ENCODE measurements at places on chromosomes 2 and 18.

- no peak for DNase-seq
Measured at GRCh38 chr2:48583961-48584360, 33.7 kb upstream of the GTF2A1L start.

DNA sequence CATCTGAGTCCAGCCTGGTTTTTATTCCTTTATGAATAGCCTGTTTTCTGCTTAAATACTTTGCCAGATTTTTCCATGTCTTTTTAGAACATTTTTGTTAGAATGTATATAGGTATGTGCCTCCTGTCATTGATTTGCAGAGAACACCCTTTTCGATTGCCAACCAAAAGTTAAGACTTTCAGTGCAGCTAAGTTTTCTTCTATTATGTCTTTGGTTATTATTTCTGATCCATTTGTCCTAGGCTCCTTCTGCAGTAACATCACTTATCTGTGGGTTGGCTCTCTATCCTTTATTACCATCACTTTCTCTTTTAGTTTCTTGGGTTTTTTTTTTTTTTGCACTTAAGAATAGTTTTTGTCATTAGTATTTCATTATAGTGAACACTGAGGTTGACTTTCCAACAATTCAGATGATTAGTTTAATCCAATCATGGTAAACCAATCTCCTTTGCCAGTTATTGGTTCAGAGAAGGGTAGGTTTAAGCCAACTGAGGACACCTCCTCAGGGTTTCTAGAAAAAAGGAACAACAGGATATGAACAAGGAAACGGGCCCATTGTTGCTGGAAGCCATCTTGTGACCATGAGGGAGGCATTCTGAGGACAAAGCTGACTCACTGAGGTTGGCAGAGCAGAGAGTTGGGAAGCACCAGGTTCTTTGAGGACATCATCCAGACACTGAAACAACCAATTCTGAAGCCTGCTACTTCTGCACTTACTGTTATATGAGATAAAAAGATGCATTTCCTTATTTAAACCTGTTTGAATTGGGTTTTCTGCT lies 37.9 kb upstream of the GBX2 start:
- no peak for DNase-seq

DNA sequence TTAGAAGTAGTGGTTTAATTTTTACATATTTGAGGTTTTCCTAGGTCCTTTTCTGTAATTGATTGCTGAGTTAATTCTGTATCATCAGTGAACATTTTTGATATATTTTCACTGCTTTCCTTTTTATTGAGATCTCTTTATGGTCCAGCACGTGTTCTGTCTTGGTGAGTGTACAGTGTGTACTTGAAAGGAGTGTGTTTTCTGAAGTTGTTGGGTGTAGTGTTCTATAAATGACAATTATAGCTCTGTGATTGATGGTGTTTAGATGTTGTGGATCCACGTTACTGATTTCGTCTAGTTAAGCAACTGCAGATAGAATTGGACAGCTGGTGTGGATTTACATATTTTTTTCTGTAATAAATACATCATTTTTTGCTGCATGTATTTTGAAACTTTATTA lies 32.7 kb downstream of the AGFG1 start:
- DNase-seq = no peak

- DNase-seq = no peak
Measured at GRCh38 chr2:232300894-232301387, 77.6 kb upstream of the ALPP start.

- no peak for DNase-seq
Measured at GRCh38 chr2:169729274-169729605, 4.4 kb upstream of the KLHL23 start.

DNA sequence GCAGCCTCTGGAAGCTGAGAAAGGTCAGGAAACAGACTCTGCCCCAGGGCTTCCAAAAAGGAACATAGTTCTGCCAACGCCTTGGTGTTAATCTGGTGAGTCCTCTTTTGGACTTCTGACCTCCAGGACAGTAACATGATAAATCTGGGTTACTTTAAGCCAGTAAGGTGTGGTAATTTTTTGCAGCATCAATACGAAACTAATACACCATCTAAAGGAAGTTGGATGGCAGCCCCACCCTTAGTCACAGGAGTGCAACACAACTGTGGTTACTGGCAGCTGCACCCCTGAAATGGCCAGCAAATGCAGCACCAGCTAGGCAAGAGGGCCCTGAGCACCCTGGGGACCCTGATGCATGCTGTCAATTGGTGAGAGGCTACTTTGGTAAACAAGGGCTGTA lies 25.8 kb downstream of the CREG2 start:
- no peak for DNase-seq

GRCh38 chr18:14914771-14915170 lies 166.8 kb downstream of the ANKRD30B start:
- DNase-seq = no peak

DNA sequence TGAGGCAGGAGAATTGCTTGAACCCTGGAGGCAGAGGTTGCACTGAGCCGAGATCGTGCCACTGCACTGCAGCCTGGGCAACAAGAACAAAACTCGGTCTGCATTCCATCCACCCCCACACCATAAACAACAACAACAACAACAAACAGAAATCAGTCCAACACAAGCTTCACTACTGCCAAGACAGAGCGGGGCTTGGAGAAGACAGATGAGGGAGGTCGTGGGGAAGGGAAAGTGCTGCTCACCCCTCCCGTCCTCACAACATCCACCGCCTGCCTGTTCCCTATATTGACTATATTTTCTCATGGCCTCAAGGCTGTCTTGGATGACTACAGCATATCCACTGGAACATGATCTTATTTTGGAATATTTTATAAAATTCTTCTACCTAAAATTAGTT lies 137.6 kb upstream of the TTC39C start:
- no peak for DNase-seq

DNA sequence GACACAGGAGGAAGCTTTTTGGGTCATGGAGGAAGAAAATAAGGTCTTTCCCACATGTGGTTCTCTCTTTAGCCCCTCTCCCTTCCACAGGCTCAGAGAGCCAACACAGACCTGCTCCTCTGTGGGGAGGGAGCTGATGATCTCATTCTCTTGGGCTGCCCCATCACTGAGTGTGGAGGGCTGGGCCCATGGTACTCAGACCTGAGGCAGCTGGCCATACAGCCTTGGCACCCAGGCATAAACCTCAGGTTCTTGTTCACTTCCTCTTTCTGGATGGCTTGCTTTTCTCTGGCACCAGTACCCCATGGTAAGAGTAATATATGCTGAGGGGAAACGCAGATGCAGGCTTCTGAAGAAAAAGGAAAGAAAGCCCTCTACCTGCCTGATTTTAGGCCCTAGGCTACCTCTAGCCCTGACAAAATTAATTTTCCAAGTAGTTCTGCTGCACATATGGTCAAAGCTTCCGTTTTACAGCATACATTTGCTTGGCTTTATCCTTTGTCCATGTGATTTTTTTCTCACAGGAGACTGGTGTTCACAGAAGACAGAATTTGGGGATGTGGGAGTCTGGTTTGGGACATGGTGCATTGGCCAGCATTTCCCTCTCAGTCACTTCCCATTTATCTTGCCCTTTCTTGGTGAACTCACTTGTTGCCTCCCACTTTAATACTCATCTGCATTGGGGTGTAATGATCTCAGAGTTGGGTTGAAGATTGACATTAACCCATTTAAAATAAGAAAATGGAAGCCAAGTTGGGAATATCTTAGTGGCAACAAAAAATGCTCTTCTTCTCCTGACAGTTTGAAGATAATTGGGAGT lies 11.1 kb downstream of the DHRS9 start:
- no peak for DNase-seq
